ENCODE measurements at places on chromosomes 16 and 17.

DNA sequence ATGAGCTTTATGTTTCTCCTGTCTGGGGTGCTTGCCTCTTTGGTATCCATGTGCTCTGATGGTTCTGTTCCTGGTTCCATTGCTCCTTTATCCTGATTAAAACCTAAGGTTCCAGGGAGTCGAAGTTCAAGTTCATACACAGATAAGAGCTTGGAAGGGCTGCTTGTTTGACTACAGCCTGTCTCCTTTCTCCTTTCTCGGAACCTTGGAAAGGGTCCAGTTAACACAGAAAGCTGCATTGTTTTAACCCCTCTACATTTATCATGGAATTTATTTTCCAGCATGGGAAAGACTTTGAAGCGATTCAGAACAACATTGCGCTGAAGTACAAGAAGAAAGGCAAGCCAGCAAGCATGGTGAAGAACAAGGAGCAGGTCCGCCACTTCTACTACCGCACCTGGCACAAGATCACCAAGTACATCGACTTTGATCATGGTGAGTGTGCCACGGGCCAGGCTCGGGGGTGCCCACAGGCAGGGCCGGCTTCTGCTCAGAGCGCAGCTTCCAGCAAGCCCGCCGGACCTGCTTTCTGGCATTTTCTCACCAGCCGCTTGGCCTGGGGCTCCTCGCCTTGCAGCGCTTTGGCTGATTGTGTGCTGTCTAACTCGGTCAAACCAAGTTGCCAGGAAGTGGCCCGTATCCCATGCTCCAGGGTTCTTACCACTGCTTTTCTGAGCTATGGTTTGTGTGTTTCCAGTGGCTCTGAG, 19.9 kb downstream of the CRAMP1 start:
- no peak for DNase-seq

DNA sequence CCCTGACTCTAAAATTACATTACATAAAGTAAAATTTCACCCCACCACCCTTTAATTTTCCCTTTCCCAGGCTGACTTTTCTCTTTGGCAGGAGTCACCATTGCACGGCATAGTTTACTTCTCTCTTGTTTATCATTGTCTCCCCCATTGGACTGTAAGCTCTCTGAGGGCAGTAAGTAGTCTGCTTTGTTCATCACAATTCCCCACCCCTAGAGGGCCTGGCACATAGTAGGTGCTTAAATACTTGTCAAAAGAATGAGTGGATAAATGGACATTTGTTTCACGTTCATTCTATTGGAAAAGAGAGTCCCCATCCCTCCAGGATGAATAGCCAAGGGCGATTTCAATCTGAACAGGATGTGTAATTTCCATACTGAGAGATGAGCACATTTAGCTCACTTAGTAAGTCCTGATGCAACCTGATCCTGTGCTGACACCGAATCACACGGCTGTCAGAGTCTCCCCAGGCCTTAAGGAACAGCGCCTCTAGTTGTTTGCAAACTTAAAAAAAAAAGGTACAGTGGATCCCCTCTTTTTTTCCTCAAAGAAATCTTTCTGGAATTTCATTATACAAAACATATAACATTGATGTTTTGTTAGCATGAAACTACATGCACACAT, 54.0 kb downstream of the AKAP1 start:
- DNase-seq = no peak

DNA sequence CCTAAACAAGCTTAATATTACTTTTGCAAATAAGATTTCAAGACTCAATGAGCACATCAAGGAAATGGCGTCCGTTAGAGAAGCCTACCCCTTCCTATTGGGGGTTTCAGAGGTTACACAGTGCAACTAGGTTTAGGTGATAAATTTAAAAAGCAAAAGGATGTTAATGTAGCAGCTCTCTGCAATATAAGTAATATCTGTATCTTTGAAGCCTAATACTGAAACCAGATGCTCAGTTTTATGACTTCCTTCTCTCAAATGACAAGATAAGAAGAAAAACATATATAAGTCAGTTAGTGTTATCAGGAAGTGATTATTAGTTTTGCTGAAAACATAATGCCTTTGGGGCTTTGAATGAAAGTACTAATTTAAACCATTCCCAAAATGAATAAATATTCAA, 54.3 kb upstream of the MED13 start:
- DNase-seq = no peak

DNA sequence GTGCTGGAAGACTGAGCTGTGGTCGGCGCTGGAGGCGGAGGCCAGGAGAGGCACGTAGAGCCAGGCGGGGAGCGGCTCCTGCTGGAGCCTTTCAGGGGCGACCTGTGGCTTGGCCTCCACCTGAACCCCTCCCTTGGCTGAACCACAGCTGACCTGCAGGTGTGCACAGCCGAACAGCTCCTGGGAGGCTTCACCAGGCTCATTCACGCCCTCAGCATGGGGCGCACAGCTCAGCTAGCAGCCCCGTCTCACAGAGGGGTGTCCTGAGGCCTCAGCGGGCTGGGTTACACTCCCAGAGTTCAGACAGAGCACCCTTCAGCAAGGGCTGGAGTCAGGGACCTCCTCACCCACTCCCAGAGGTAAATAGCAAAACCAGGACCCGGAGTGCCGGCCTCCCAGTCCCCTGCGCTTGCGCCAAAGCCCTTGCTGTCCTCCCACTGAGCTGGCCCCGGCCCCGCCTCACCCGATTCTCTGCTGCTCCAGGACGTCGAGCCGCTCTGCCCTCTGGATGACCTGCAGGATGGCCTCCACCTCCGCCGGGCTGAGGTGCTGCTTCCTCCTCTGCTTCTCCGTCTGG, 31.7 kb downstream of the RPH3AL start:
- no peak for DNase-seq

GRCh38 chr16:55585631-55586030, 19.1 kb downstream of the CAPNS2 start:
- DNase-seq = no peak

DNA sequence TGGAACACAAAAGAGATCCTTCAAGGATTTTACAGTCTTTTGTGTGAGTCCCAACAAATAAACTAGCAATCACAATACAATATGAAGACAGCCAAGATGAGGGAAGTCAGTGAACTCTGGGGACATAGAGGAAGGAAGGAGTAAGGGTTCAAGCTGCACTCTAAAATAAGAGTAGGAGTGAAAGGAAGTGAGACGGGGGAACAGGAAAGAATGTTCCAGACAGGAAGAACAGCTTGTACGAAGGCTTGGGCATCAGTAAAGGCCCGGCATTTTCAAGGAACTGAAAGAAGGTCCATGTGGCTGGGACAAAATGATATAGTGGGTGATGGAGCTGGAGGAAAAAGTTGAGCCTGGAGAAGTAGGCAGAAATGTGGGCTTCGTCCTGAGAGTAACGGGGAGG, 4.5 kb downstream of the CCL17 start:
- DNase-seq = no peak

GRCh38 chr17:18117533-18117932, 9.0 kb downstream of the MYO15A start:
- no peak for DNase-seq

DNA sequence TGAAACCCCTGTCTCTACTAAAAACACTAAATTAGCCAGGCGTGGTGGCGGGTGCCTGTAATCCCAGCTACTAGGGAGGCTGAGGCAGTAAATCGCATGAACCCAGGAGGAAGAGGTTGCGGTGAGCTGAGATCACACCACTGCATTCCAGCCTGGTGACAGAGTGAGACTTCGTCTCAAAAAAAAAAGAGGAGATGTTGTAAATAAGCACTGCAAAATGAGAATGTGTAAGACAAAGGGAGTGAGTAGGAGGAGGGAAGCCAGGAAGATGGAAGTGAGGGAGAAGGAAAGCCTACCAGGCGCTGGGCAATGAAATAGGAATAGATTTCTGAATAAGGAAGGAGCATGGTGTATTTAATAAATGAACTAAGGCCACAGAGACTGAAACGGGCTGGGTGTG, 8.7 kb upstream of the PRPF8 start:
- DNase-seq = no peak

DNA sequence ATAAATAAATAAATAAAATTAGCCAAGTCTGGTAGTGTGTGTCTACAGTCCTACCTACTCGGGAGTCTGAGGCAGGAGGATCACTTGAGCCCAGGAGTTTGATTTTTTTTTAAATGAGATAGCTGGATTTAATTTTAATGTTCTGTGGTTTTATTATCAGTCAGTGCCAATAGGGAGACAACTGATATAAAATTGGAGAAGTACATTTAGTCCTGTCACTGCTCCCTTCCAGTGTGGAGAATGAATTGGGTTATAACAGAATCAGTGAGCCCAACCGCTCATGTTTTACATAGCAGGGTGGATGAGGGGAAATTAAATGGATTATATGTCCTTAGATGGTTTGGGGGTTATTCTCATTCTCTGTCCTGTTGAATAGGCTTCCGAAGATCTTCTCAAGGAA, 6.2 kb downstream of the NME1 start:
- DNase-seq = no peak

DNA sequence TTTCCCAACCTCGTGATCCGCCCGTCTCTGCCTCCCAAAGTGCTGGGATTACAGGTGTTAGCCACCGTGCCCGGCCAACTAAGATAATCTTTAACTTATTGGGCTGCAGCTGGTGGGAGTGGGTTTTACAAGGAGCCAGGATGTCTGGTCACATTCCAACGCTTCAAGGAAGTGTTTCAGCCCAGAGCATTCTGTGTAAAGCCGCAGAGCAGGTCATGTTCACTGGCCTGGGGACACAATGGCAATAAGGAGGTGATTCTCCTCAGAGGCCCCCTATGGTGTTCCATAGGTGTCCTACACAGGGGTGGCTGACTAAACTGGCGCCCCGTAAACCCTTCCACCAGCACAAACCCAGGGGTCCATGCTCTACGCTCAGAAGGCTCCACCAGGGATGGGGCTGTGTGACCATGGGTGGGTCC, 1.2 kb downstream of the QPRT start:
- no peak for DNase-seq

DNA sequence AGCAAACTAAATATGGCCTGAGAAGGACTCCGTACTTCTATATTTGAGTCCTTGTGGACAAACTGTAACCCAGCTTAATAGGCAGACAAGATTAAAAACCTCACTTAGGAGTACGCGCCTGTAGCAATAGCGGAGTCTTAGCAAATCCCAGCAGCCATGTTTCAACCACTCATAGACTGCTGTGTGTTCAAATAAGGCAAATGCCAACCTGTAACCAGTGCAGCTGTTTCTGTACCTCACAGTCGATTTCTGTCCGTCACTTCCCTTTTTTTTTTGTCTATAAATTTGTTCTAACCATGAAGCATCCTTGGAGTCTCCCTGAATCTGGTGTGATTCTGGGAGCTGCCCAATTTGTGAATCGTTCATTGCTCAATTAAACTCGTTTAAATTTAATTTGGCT, 30.2 kb downstream of the TANC2 start:
- no peak for DNase-seq

- no peak for DNase-seq
Observed at GRCh38 chr16:15739950-15740349, 89.9 kb downstream of the NDE1 start.

DNA sequence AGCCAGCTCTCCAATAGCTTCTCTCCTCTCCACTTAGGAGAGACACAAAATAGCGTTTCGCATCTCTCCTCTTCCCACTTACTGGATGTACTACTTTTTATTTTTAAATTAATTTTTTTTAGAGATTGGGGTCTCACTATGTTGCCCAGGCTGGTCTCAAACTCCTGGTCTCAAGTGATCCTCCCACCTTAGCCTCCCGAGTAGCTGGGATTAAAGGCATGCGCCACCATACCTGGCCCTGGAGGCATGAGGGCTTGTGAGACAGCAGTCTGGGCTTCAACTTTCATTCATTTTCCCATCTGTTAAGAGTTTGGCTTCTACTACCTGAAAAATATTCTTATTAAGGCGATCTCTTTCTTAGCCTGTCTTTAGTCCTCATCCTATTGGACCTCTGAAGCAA, 18.3 kb downstream of the SLC7A6OS start:
- no peak for DNase-seq

GRCh38 chr17:82592289-82592766, 55.9 kb downstream of the WDR45B start:
- DNase-seq = no peak

GRCh38 chr16:54585094-54585997, 298.8 kb upstream of the IRX3 start:
- no peak for DNase-seq

- DNase-seq = no peak
Observed at GRCh38 chr16:71426880-71427615, 14.8 kb downstream of the TLE7 start.

- DNase-seq = no peak
Observed at GRCh38 chr17:2780256-2780655, 16.0 kb upstream of the RAP1GAP2 start.

DNA sequence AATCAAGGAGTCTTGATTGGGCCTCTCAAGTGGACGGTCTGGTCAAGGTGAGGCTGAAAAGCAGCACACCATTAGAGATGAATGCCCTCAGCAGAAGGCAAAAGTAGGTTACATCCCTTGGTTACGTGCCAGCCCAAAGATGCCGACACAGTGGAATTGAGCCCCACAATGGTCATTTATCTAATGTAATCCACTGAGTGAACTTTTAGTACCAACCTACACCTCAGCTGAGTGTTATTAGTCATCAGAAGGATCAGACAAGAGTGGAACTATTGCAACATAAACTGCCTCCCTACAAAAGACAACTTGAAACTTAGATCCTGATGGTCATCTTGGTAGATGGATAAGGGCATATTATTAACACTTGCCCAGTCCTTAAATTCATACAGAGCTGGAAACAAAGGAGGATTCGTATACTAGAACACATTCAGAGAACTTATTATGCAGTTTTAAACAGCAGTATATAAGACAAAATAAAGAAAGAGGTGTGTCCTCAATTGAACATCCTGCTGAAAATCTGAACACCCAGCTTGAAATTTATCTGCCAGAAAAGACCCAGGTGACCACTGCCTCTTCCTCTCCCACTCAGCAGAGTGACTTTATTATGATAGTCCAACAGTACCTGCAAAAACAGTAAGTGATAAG, 2.8 kb downstream of the DCUN1D3 start:
- DNase-seq = no peak

- DNase-seq = no peak
Observed at GRCh38 chr17:37643869-37644268, 623 bp upstream of the DDX52 start.

- no peak for DNase-seq
Observed at GRCh38 chr16:84955427-84955826, 55.9 kb downstream of the ZDHHC7 start.

GRCh38 chr17:14204546-14204945, 32.1 kb downstream of the CDRT15 start:
- no peak for DNase-seq

- DNase-seq = no peak
Observed at GRCh38 chr16:30376461-30376902, 1.9 kb downstream of the MYL11 start.

GRCh38 chr17:17911001-17911613, 61.1 kb downstream of the TOM1L2 start:
- no peak for DNase-seq

- no peak for DNase-seq
Observed at GRCh38 chr17:80104956-80105375, 3.6 kb downstream of the GAA start.

GRCh38 chr17:77724876-77725615, 233.5 kb upstream of the TNRC6C start:
- DNase-seq = peak; percentile 71

- no peak for DNase-seq
Observed at GRCh38 chr16:17261197-17261858, 209.4 kb downstream of the XYLT1 start.
